DMS79 treated with DMSO at 0.1 percent for 48 hours (cell line): ENCODE measurements at places on chromosomes 3 and 15.
A peak's percentile ranks its signal among the peaks of the same experiment; 100 is the strongest.

DNA sequence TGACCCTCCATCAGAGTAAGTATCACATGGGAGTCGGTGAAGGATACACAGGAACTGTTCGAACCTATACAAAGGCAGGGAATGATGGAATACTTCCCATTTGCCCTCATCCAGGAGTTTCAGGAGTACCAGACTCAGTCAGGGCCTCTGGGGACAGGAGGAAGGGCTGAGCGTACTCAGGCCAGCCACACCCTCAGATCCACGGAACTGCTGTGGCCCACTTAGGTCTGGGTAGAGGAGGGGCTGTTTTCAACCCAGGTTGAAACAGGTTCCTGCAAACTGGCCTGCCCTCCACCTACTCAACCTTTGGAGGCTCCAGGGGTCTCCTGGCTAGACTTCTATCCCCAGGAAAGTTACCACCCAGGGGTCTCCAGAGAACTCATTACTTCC is 6.7 kb upstream of the IGDCC3 start:
- DNase-seq, result no peak

- peak; percentile 21 for DNase-seq
Measured at GRCh38 chr3:24237971-24238706, 256.5 kb downstream of the THRB start.

DNA sequence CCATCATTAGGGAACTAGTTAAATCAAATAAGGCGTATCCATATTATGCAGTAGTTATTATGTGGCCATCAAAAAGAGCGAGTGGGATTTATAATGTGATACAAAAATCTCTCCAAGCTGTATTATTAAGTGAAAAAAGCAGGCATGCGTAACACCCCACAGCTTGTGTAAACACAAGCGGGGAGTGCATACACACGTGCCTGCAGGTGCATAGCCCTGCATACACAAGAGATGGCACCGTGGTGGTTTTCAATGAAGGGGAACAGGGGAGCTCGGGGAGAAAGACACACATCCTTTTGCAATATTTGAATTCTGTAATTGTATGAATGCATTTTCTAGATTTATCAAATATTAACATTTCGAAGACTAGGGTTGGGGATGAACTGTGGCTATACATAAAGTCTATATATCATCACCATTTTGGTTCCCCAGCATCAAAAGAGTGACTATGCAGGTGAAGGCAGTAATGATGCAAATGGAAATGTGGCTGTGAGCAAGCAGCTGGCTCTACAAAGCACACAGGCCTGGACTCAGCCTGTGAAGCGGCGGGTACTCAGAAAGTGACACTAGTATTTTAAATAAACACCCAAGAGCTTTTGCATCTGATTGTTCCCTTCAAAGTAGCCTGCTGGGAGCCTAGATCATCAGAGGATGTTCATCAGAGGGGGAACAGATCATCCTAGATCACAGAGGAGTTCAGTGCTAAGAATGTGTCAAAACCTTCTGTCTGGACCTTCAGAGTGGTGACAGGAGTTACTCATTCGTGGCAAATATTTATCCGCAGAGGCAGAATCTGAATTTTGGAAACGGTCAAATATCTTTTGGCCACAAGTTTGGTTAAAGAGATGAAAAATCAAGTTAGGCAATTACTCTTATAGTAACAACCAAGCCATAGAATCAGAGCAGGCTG is 9.4 kb upstream of the KIF7 start:
- peak; percentile 32 for DNase-seq

DNA sequence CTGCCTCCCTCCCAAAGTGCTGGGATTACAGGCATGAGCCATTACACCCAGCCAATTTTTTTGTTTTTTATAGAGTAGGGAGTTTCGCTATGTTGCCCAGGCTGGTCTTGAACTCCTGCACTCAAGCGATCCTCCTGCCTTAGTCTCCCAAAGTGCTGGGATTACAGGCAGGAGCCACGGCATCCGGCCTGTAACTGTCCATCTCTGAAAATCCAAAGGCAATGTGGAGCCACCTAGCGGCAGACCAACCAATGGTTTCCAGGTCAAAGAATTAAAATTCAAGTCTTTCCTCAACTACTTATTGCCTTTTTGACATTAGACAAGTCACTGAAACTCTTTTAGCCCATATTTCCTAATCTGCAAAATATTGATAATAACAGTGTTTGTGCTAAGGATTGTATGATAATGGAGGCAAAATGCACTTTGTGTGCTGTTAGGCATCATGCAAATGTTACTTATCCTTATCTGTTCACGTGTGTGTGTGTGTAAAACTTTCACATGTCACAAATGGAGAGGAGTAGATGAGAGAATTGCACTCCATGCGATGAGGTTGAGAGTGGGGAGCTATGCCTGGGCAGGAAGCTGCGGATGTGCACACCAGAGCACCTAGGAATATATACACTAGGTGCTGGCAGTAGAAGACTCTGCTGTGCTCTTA is 48.7 kb downstream of the COL8A1 start:
- DNase-seq, result peak; percentile 3

DNA sequence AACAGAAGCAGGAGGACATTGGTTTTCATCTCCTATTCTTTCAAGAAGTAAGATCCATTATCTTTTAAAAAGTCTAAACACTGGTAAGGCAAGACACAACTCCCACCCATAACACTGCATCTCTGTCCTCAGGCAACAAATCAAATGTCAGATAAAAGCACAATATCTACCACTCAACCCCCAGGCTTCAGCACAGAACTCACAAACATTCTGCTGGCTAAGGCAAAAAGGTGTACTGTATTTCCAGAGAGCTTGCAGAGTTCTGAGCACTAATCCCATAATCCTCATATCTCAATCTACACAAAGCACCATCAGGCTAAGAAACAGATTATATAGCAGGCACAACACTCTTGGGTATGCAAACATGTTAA is 20.9 kb downstream of the RAF1 start:
- DNase-seq, result no peak

DNA sequence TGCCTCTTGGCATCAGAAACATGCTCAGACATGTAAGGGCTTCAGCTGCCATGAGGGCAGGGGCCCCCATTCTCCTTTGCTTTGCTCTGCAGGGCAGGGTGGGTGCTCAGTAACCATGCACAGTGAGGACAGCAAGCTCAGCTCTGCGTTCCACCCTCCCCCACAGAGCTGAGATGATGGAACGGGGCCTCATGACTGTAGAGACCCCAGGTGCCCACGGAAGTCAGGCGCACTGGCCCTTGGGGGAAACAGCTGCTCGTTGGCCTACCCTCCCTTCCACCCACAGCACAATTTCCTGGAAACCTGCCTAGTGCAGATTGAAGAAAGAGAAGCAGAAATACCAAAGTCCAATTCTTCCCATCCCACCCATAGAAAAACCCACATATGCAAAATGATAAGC is 10.5 kb downstream of the CTXND1 start:
- no peak for DNase-seq

- DNase-seq, result no peak
Measured at GRCh38 chr3:50559702-50560101, 7.8 kb downstream of the C3orf18 start.

DNA sequence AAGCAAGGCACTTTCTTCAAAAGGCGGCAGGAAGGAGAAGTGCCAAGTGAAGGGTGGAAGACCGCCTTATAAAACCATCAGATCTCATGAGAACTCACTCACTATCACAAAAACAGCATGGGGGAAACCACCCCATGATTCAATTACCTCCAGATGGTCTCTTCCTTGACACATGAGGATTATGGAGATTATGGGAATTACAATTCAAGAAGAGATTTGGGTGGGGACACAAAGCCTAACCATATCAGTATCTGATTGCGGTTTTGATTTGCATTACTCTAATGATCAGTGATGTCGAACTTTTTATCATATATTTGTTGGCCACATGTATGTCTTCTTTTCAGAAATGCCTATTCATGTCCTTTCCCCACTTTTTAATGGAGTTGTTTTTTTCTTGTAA is 549.3 kb upstream of the IL12A start:
- DNase-seq, result no peak

- peak; percentile 98 for DNase-seq
Measured at GRCh38 chr3:194130807-194131589, 5.0 kb upstream of the HES1 start.

DNA sequence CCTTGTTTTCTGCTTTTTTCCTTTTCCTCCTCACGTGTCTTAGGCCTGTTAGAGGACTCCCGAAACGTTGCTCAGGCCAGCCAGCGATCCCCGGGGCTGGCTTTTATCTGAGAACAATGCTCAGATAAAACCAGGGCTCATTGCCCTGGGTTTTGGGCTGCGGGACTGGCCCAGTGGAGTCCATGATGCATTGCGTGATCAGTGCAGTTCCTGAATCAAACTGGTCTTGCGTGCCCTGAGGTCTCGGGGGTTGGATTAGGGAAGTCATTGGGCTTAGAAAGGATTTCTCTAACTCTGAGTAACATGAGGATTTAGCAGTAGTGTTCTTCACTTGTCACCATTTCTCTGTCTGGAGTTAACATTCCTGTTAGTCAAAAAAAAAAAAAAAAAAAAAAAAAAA is 66.3 kb downstream of the CCR1 start:
- DNase-seq, result no peak

DNA sequence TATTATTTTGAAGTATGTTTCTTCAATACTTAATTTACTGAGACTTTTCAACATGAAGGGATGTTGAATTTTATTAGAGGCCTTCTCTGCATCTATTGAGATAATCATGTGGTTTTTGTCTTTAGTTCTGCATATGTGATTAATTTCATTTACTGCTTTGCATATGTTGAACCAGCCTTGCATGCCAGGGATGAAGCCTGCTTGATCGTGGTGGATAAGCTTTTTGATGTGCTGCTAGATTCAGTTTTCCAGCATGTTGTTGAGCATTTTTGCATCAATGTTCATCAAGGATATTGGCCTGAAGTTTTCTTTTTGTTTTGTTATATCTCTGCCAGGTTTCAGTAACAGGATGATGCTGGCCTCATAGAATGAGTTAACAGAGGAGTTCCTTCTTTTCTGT is 134.4 kb downstream of the RSRC1 start:
- DNase-seq, result no peak

DNA sequence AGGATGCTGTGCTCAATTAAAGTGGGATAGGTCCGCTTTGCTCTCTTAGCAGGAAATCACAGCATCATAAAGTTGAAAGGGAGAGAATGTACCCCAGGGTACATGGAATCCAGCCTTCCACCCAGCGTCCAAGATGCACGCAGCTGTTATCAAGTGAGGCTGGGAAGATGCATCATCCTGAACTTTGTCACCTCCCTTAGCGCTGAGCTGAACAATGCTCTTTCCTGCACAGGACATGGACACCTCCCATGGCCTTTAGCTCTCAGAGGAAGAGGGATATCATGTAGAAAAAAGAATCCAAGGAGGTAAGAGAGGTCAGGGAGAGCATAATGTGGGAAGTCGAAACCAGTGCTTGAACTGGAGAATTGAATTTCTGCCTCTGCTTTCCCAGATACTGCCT is 192.8 kb downstream of the FEZF2 start:
- DNase-seq, result no peak

GRCh38 chr15:65996901-65997300 is 127.6 kb downstream of the RAB11A start:
- DNase-seq, result no peak

DNA sequence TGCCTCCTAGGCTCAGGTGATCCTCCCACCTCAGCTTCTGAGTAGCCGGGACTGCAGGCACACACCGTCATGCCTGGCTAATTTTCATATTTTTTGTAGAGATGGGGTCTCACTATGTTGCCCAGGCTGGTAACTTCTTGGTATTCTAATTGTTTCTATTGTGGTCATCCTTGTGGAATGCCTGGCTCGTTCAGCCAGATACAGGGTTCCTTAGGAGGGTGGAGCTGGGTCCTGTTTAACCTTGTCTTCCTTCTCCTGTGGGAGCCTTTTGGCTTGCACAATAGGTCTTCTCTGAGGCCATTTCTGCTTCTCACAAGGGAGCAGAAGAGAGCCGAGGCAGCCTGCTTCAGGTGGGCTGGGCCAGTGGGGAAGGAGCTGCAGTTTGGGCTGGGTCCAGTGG is 15.7 kb downstream of the PLEKHO2 start:
- DNase-seq, result no peak

- DNase-seq, result peak; percentile 21
Measured at GRCh38 chr15:35674873-35675781, 129.2 kb upstream of the DPH6 start.

GRCh38 chr3:13009132-13009945 is 63.9 kb downstream of the IQSEC1 start:
- no peak for DNase-seq

DNA sequence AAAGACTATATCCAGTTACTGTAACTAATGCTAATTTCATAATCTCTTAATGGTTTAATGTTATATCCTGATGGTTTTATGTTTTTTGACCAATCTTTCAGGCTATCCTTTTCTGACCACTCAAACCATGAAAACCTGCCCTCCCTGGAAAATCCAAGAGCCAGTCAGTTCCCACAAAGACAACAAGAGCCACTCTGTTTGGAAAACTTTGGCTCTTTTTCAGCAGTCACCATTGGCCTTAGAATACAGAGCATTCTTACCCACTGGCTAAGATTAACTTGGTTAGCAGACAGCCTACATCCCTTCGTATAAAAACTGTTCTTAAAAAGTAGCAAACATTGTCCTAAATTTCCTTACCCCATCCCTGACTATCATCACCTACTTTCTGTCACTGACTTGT is 32.9 kb downstream of the ALCAM start:
- DNase-seq, result no peak

GRCh38 chr3:116306149-116306548 is 139.1 kb downstream of the LSAMP start:
- no peak for DNase-seq

GRCh38 chr3:50971487-50971924 is 296.8 kb downstream of the DOCK3 start:
- DNase-seq, result peak; percentile 13

DNA sequence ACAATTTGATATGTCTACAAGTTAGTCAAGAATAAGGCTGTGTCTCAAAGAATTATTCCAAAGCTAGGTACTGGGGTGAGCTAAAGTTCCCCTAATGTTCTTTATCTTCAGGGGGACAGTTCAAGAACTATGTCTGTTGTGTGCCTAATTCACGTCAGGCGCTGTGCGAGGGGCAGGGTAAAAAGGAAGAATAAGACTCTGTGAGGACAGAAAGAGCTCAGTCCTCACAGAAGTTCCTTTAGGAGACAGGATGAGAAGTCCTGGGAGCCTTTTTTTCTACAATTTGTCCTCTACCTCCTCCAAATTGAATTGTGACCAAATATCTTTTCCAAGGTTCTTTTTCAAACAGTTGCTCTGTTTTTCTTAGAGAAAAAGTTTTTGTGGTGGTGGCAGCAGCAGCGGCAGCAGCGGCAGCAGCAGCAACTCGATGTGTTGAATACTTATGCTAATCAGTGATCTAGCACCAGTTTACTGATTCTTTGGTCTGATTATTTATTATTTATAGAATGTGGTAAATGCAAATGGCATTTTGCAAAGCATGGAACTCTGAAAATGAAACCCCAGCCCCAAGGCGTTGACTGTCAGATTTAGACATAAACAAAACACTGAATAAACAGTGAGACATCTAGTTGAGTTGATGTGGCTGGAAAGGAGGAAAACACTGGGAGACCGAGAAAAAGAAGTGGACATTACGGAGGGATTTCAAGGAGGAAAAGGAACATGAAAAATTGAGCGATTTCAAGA is 88.6 kb downstream of the GTPBP8 start:
- no peak for DNase-seq

GRCh38 chr3:101478980-101479379 is 34.0 kb downstream of the SENP7 start:
- no peak for DNase-seq

GRCh38 chr3:100136921-100137320 is 22.6 kb upstream of the FILIP1L start:
- DNase-seq, result no peak

- peak; percentile 90 for DNase-seq
Measured at GRCh38 chr3:182618981-182619591, 174.2 kb upstream of the ATP11B start.

- DNase-seq, result no peak
Measured at GRCh38 chr15:83854950-83855707, 201.2 kb downstream of the ADAMTSL3 start.
